Suprapubic skin (tissue), 4 donors: ENCODE measurements at places on chromosomes 11 and 22.
A peak's percentile ranks its signal among the peaks of the same experiment; 100 is the strongest.

DNA sequence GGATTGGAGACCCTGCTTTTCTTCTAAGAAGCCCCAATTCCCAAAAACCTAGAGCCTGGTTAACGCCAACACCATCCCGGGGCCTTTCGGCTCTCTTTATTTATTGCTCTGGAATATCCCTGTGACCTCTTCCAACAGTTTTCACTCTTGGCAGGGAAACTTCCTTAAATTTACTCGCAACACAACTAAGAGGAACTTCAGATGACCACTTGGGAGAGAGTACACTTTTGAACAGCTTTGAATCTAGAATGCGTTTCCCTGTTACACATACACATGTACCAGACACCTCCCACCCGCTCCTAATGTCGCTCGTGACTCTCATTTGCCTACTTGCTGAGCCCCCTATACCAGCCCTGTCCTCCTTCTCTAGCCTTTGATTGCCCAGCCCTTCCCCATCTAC is 19.4 kb downstream of the TUBA8 start:
- no peak for DNase-seq

DNA sequence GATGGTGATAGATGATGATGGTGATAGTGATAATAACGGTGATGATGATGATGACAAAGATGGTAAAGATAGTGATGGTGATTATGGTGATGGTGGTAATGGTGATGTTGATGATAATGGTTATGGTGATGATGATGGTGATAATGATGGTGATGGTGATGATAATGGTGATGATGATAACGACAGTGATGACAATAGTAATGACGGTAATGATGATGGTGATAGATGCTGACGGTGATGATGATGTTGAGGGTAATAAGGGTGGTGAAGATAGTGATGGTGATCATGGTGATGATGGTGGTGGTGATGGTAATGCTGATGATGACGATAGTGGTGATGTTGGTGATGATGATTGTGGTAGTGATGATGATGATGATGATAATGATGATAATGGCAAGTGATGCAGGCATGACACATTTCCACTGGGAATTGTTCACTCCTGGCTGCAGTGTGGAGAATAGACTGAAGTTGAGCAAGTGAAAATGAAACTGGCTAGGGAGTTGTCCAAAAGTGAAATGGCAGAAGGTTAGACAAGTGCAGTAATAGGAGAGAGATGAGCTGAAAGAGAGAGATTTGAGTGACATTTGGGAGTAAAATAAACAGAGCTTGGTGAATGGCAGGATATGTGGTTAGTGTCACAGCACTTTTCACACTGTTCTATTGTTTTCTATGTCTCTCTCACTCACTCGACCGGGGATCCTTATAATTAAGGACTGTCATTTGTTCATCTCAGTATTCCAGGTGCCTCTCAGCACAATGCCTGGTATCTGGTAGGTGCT is 992.5 kb downstream of the OPCML start:
- no peak for DNase-seq

GRCh38 chr22:43289976-43290721 is 53.0 kb downstream of the SCUBE1 start:
- no peak for DNase-seq

DNA sequence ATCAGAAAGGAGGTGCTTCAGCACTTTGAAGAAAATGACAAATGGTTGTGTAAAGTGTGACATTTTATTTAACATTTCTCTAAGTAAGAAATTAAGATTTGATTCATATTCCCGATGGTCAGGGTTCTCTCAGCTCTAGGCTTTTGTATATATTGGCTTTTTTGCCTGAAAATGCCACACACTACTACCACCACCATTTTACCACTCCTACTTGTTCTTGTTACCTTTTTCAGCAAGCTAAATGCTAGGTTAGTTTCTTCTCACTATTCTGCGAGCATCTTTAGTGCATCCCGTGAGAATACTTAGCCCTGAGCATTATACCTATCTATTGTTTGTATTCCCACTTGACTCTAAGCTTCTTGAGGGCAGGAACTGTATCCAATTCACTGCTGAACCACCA is 177.6 kb upstream of the MTNR1B start:
- DNase-seq = no peak

DNA sequence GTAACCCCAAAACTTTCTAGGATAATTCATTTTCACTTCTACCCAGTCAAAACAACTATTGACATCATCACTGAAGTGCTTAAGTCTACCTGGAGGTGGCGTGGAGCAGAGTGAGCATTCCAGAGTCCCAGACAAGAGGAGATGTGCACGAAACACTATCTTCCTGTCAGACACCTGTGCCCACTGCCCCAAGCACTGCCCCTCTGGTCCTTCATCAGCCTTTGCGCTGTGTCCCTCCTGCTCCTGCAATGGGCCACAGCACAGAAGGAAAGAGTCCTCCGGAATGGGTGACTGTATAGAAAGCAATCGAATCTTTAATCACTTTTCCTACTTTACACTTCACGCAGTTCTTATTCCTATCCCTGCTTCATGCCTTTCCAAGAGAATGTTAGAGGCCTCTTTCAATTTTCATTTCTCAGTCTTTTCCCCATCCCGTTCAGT is 512 bp upstream of the GRIA4 start:
- DNase-seq = no peak

DNA sequence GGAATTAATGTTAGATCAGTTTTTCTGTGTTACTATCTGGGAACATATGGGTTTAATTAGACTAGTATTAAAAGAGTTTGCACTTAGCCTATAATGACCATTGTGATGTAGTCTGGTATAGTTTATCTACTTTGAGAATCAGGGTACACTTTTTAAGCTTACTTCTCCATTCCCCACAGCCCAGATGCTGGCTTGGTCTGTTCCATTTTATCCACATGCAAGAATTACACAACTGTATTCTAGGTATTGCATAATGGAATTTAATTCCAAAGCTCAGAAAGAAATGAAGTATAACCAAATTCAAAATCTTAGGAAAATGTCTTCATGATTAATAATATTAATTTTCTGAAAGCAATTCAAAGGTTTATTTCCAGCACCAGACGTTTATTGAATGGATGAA is 122.2 kb upstream of the PDGFD start:
- DNase-seq = no peak

GRCh38 chr11:8258784-8259183 is 4.9 kb downstream of the LMO1 start:
- DNase-seq = peak; percentile 58

- no peak for DNase-seq
Measured at GRCh38 chr11:107011977-107012376, 6.3 kb downstream of the GUCY1A2 start.

DNA sequence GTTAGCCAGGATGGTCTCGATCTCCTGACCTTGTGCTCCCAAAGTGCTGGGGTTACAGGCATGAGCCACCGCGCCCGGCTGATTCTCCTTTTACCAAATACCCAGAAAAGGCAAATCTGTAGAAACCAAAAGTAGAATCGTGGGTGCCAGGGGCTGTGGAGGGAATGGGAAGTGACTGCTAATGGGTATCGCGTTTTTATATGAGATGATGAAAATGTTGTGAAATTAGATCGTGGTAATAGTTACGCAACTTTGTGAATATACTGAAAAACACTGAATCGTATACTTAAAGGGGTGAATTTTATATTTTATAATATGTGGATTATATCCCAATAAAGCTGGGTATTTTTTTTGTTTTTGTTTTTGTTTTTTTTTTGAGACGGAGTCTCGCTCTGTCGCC is 48.2 kb upstream of the CREB3L1 start:
- DNase-seq = no peak

GRCh38 chr11:119029069-119029339 is 1.7 kb downstream of the SLC37A4 start:
- no peak for DNase-seq

DNA sequence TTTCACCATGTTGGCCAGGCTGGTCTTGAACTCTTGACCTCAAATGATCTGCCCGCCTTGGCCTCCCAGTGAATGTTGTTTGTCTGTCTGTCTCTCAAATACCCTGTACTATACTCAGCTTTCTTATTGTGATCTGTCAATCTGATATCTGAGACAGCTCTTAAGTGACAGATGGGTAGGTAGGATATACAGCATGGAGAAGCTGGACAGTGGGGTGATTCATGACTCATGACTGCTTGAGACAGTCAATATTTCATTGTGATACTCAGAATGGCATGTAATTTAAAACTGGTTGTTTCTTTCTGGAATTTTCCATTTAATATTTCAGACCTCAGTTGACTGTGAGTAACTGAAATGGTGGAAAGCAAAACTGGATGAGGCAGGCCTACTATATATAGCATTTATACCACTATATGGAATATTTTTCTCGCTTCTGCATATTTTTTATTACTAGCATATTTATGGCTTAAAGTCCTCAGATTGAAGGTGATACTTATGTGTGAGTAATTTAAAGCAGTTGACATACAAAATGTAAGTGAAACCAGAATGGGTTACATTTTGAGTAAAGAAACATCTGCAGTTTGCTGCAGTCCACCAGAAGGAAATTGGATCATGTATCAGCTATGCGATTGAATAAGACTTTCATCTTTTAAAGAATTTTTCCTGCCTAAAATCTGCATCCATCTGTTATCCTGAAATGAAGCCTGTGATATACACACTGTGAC is 22.3 kb downstream of the ARHGAP42 start:
- DNase-seq = no peak

GRCh38 chr11:12394601-12395000 is 17.2 kb downstream of the PARVA start:
- no peak for DNase-seq

DNA sequence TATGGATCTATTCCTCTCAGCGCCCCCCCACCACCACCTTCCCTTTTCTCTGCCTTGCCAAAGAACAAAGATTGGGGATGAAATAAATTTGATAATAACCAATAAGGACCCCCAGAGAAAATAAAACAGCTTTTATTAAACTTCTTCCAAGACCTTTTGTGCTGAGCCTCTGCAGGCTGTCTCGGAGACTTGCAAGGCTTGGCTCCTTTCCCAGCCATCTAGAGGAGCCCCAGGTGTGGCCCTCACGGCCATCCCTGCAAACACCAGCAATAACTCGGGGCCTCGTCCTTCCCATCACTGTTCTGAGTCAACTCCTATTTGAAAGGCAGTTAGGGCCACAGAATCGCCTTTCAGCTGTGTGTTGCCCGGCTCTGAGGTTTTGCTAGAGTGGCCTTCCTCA is 51.2 kb upstream of the LMO1 start:
- no peak for DNase-seq

DNA sequence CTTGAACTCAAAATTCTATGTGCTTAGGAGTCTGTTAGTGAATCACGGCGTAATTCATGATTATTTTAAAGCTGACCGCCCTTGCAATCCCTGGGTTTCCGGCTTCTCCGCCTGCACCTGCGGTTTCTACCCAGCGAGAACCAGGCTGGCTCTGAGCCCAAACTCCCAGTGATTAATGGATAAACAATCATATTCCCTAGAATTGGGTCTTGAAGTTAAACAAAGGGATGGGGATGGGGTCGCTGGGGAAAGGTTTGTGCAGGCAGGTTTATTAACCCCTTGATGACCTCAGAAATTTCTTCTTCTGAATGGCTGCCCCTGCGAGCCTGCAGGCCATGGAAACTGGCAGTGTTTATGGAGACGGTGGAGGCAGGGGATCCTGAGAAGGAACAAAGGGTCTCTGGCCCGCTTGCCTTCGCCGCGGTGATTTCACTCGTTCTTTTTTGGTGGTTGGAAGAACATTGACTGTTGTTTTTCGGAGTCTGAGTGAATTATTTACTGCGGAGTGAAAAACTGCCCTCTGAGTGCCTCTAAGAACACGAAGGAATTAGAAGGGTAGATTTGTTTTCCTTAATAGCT is 1000.3 kb downstream of the BRD1 start:
- DNase-seq = peak; percentile 65

DNA sequence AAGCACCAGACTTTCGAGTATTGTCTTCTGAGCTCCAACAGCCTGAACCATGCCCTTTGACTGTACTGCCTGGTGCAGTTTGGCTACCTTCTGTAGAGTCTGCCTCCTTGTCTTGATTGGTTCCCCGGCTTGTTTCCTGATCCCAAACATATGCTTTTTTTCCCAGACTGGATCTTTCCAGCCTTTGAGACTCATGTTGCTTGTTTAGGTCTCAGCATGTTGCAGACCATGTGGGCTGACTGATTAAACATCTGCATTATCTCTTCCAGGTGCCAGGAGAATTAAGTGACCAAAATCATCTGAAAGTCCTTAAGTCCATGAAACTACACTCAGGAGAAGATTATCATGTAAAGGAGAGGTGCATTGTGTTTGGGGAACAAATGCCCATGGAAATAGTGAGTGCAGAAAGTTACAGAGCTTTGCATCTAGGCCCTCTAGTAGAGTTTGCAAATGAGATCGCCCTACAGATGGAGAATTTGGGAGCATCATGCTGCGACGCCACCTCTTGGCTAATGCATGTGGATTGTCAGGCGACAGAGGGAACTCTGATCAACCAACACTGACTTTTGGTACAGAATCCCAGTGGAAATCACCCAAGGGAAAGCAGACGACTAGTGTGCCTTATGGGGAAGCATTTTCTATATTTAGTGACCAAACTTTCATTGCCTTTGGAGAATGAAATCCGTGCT is 188.8 kb downstream of the BLID start:
- DNase-seq = no peak

- DNase-seq = no peak
Measured at GRCh38 chr11:120017582-120018150, 120.2 kb downstream of the TRIM29 start.

- no peak for DNase-seq
Measured at GRCh38 chr11:121210445-121211080, 82.0 kb upstream of the SC5D start.

GRCh38 chr11:123839131-123839530 is 33.0 kb upstream of the OR6M1 start:
- DNase-seq = no peak

GRCh38 chr11:101825531-101825930 is 89.3 kb upstream of the CEP126 start:
- no peak for DNase-seq
